ENCODE measurements at places on chromosomes 2 and 18. TPM values are rescaled to one million over a fixed set of nuclear protein-coding genes. Genes with fewer than 3 reads are reported as not detected.

GRCh38 chr18:48718251-48718959 is 179.6 kb downstream of the CTIF start:
- no peak overlapping the region for H3K27ac ChIP-seq
- no peak for DNase-seq
- no peak overlapping the region for H3K4me3 ChIP-seq
- peaks cover 10% of the 10 kb centered on the region for H3K4me1 ChIP-seq
- peaks cover 4% of the 10 kb centered on the region for H3K36me3 ChIP-seq

The SLC14A1 gene
- 2.0 TPM for total RNA-seq

DNA sequence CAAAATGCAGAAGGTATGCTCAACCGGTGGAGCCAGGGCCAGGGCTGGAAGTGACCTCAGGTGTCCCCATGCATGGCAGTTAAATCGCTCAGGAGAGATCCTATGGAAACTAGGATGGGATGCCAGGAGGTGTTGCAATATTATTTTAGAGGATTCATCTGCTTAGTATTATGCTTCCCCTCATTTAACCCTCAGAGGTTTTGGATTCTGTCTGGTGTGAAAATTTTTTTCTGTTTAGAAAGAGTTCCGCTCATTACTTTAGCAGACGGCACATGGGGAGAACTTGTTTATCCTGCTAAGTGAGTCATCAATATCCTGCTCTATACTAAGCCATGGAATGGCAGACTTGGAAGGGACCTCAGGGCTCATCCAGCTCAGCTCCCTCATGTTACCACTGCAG is 42.5 kb downstream of the TRIB2 start:
- H3K36me3 ChIP-seq: no peaks in the 10 kb centered on the region
- H3K27me3 ChIP-seq: peaks cover 18% of the 10 kb centered on the region
- H3K4me3 ChIP-seq: no peak overlapping the region
- DNase-seq: no peak

GRCh38 chr18:45761512-45762114 is 37.6 kb downstream of the SLC14A1 start:
- H3K4me1 ChIP-seq: no peaks in the 10 kb centered on the region
- no peak overlapping the region for H3K4me3 ChIP-seq
- H3K27ac ChIP-seq: no peak overlapping the region
- no peaks in the 10 kb centered on the region for H3K36me3 ChIP-seq

The NPHP1 gene
- 1.6 TPM for total RNA-seq

The IL1B gene
- total RNA-seq: 0.71 TPM

DNA sequence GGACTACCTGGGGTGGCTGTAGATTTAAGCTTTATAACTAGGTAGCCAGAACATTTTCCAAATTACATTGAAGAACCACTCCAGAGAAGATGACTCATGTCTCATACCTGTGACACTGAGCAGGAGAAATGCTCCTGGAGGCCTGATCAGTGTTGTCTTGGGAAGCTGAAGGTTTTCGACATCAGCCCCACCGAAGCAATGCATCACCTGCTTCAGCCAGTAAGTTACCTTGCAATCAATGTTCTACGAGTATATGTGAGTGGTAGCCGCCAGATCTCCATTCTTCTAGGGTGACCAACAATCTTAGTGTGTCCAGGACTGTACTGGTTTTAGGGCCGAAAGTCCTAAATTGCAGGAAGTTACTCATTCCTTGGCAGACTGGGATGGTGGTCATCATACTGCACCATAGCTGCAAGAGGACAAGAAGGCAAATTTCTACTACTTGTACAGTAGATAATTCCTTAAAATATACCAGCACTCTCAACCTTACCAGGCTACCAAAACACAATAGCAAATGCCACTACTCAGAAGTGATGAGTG is 109.3 kb upstream of the LINC00305 start:
- H3K4me3 ChIP-seq: no peak overlapping the region
- no peaks in the 10 kb centered on the region for H3K27me3 ChIP-seq
- no peaks in the 10 kb centered on the region for H3K36me3 ChIP-seq
- no peak overlapping the region for H3K27ac ChIP-seq
- DNase-seq: no peak

DNA sequence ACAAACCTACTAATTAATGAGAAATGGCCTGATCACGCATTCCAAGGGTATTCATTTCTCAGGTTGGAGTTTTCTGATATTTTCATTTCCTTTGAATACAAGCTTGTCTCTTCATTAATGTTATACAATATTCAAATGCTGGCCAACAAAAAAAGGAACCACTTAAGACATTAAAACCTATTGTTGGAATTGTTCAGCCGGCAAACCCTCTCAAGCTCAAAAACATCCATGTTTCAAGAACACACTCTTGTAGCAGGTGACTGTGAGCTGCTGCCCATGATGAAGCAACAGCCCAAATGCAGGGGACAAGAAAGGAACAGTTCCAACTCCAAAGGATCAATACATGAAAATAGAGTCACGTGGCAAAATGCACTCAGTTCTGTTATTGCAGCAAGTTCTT is 454.5 kb downstream of the BCL11A start:
- H3K4me3 ChIP-seq: no peak overlapping the region
- H3K27ac ChIP-seq: no peak overlapping the region
- no peak for DNase-seq
- no peaks in the 10 kb centered on the region for H3K36me3 ChIP-seq
- H3K4me1 ChIP-seq: peaks cover 14% of the 10 kb centered on the region
- no peaks in the 10 kb centered on the region for H3K27me3 ChIP-seq

All from activated B cell treated with CpG ODN at 0.5 μM for 24 hours (primary cell).